ENCODE measurements at places on chromosomes 5 and 9.

DNA sequence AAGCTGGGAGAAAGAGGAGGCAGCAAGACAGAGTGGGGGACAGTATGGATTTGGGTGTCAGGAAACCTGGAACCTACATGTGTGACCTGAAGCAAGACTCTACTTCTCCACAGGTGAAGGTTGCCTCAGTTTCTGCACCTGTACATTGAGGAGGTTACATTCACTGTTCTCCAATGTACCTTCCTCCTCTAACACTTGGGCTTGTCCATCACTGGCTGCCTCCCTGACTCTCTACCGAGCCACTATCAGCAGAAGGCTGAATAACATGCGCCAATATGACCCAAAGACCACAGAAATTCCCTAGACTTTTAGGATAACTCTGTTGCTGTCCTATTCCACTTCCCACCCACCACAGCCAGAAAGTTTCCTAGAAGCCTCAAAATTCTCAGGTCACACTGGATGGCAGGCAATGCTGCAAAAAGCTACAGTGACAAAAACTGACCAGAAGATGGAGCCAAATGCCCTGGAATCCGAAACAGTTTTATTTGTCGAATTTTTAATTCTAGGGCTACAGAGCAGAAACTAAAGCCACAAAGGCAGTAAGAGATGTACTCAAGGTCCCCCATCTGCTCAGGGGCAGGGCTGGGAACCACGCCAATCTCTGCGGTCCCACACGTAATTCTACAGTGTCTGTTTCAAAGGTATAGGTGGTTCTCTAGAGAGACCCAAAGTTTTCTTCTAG lies 64.4 kb downstream of the FAM114A2 start:
- no peak for DNase-seq

DNA sequence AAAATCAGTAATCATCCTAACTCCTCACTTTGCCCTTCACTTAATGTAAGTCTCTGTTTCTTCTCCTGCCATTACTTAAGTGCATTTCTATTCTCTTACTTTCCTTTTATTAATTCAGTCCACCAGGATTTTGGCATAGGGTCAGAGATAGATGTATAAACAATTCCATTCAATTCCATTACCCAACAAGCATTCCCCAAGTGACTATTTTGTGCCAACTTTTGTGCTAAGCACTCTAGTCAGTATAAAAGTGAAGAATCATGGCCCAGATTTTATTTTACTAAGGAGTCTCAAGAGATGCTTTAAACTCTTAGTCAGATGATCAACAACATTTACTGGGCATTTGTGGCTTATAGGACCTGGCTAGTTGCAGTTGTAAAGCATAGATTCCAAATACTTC lies 159.3 kb downstream of the DMAC1 start:
- DNase-seq: no peak

- DNase-seq: no peak
Observed at GRCh38 chr5:123776761-123777160, 264.8 kb downstream of the CSNK1G3 start.

DNA sequence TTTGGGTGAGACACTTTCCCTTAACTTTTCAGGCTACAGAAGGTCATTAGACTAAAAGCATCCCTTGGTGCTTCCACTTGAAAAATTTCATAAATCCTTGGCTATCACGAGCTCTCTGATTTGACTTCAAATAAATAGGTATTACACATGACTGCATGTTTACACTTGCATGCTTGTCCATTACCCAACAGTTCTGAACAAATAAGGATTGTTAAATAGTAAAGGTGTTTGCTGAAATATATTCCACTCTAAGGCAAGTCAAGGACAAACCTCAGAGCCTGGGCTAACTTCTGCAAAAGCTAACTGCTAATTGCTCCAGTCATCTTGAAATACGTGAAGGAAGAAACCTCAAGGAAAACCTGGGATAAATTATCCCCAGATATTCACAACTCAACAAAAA lies 14.5 kb downstream of the FBXW2 start:
- no peak for DNase-seq

DNA sequence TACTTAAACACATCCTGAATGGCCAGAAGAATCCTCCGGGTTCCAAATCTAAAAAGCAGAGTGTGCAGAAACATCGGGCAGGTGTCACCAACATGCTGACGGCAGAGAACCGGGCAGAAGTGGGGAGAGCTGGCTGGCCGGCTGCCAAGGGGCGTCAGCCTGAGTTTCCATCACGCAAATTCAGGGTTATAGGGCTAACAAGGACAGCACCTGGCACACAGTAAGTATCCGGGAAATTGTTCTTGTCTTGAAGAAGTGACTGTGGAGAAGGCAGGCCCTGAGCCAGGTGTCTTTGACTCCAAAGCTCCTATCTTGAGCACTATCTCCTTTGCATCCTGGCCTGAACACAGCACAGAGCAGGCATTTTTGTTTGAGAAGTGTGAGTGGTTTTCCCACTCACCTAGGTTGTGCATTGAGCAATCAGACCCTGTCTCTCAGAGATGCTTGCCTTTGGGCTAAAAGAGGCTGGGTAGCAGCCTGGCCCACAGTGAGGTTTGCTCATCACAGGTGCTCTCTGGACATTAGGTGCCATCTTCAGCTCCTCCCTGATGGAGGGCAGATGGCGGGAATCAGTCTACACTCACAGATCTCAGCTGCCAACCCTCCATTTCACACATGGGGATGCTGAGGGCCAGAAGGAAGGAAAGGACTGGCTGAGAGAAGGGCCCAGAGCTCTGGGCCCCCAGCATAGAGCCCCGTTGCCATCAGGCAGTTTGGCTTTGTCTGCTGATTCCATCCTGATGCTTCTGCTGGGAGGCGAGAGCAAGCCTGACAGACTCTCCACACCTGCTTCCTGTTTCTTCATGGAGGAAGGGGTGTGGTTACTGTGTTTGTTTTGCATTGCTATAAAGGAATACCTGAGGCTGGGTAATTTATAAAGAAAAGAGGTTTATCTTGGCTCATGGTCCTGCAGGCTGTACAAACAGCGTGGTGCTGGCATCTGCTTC lies 52.8 kb downstream of the WHRN start:
- DNase-seq: peak; percentile 45

DNA sequence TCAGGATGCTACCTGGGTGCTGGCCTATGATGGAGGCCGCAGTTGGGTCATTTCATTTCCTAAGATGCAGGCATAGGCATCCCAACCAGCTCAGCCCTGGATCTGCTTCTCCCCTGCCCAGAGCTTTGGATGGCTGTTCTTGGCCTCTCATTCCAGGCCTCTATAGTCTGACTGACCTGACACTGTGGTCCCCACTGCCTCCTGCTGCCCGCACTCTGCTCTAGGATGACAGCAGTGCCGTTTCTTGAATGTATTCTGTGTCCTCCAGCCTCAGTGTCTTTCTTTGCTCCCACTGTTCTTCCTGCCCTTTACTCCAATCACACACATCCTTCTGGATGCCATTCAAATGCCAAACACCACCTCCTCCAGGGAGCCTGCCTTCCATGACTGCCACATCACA lies 235.7 kb downstream of the HSPA4 start:
- DNase-seq: no peak

- DNase-seq: no peak
Observed at GRCh38 chr9:126777733-126778132, 27.1 kb upstream of the ZBTB43 start.

DNA sequence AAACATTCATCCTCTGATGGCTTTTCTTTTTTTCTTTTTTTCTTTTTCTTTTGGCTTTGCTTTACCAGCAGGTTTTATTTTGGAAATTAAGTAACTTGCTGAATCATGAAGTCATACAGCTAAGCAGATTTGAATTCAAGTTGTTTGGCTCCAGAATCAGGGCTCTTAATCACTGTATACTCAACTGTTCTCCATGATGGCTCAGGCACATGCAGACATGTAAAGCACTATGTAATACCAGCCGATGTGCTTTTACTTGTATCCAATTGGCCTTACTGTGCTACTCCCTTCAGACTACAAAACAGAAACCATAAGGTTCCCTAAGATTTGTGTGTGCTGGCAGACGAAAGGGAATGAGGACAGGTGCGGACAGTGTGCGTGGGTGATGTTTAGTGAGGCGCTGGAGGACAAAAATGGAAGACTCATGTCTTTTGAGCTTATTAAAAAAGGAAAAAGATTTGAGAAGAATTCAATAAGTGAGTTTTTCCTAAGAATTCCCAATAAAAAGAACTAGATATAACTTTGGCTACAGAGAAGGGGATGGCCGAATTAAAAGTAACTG lies 44.7 kb upstream of the OTP start:
- no peak for DNase-seq

DNA sequence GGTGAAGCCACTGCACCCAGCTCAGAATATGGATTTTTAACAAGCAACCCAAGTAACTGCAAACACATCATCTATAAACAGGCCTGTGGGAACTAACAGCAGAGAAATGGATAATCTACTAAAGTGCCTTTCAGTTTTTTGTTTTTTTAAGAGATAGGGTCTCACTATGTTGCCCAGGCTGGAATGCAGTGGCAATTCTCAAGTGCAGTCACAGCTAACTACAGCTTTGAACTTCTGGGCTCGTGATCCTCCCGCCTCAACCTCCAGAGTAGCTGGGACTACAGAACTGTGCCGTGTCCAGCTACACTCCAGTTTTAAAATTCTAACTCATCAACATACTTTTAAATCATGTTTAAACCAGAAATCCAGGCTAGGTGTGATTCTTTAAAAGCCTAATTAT lies 11.9 kb downstream of the TUT7 start:
- no peak for DNase-seq
